ENCODE measurements at places on chromosomes 6 and 20.
A peak's percentile ranks its signal among the peaks of the same experiment; 100 is the strongest.

DNA sequence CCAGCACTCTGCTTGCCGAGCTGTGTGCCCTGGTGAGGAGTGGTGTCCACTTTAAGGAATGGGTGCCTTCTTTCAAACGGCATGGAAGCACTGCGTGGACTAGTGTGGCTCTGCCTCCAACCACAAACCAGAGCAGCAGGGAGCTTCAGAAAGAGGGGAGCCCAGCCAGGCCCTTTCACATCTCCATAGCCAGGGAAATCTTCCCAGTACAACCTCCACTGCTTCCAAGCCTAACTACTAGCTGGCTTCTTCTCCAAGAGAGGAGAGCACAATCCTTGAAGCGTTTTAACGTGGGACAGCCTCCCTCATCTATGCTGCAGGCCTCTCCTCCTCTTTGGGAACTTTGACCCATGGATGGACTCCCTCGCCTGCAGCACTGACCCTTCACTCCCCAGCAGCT lies 26.7 kb downstream of the TNXB start:
- no peak for DNase-seq

GRCh38 chr6:163872335-163872734 lies 457.8 kb downstream of the QKI start:
- DNase-seq: no peak

DNA sequence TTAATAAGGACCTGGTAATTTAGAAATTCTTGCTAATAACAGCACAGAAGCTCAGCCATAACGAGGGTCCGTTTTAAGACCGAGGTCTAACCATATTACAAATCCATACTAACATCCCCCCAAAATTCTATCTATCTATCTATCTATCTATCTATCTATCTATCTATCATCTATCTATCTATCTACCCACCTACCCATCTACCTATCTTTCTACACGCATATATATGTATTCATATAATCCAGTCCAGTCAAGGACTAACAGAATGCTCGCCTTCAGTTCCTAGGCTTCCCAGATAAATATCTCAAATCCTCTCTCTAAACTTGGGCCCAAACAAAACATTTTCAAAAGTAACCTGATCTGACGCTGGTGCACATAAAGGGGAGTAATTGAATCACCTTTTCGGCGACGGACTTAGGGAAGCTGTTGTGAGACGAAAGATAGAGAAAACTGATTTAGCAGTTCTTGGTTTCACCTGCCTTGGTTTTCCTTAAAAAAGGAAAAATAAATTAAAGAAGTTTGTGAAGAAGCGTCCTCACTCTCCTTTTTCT lies 14.5 kb downstream of the HMGN4 start:
- no peak for DNase-seq

- no peak for DNase-seq
Measured at GRCh38 chr6:12848964-12849808, 132.6 kb downstream of the PHACTR1 start.

GRCh38 chr6:168415098-168415992 lies 25.6 kb upstream of the SMOC2 start:
- DNase-seq: no peak

GRCh38 chr6:144416773-144417172 lies 131.6 kb downstream of the UTRN start:
- DNase-seq: no peak

GRCh38 chr6:105192707-105193465 lies 13.1 kb upstream of the POPDC3 start:
- no peak for DNase-seq

DNA sequence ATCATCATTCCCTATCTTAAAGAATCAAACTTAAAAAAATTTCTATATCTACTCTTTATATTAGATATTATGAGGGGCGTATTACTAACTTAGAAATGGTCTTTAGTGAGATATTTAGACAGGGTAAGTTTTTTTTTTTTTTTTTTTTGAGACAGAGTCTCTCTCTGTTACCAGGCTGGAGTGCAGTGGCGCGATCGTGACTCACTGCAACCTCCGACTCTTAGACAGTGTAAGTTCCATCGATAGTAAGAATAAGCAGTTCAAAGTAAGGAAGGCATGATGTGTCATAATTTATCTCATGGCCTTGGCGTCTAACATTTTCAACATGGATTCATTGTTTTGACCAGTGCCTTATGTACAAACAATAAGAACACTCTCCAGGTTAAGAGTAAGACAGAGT lies 72.4 kb downstream of the MLIP start:
- no peak for DNase-seq

DNA sequence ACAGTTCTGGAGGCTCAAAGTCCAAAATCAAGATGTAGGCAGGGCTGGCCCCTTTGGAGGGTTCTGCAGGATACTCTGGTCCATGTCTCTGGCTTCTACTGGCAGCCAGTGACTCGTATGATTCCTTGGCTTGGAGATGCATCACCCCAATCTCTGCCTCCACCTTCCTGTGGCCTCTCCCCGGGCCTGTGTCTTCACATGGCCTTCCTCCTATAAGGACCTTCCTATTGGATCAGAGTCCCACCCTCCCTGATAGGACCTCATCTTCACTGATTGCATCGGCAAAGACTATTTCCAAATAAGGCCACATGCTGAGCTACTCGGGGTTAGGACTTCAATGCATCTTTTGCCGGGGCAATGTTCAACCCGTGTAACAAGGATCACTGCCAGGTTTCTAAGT lies 509.0 kb downstream of the CD83 start:
- no peak for DNase-seq

- peak; percentile 13 for DNase-seq
Measured at GRCh38 chr6:41427642-41428335, 92.4 kb downstream of the NCR2 start.

DNA sequence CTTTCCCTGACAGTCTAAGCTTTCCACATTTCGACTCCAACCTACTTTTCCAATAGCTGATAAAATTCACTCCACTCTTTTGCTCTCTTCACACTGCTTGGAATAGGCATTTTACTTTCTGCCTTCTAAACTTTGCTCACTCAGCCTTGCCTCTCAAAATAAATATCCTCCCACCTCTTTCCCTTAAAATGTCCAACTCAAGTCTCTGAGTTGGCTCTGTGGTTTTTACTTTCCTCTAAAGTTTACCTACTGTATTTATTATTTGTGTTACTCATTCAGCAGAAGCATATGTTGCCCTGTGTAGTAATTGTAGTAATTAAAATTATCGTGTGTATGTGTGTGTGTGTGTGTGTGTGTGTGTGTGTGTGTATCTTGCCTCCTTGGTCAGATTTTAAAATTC lies 20.0 kb upstream of the CDYL start:
- DNase-seq: no peak

GRCh38 chr6:7806711-7807110 lies 80.8 kb downstream of the BMP6 start:
- DNase-seq: no peak

- DNase-seq: no peak
Measured at GRCh38 chr20:62357681-62358080, 9.4 kb downstream of the LAMA5 start.

DNA sequence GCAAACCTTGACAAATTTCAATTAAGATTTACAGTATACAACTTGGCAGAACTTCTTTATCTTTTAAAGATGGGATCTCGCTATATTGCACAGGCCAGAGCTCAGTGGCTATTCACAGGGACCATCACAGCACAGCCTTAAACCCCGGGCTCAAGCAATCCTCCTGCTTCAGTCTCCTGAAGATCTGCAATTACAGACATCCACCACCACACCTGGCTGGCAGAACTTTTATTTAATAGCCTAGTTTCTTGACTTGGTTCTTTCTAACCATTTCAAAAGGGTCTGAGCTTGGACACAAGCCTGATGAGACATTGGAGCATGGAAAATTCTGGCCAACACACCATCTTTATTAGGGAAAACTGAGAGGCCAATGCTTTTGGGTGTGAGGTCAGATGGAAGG lies 151.6 kb upstream of the KCNG1 start:
- no peak for DNase-seq

DNA sequence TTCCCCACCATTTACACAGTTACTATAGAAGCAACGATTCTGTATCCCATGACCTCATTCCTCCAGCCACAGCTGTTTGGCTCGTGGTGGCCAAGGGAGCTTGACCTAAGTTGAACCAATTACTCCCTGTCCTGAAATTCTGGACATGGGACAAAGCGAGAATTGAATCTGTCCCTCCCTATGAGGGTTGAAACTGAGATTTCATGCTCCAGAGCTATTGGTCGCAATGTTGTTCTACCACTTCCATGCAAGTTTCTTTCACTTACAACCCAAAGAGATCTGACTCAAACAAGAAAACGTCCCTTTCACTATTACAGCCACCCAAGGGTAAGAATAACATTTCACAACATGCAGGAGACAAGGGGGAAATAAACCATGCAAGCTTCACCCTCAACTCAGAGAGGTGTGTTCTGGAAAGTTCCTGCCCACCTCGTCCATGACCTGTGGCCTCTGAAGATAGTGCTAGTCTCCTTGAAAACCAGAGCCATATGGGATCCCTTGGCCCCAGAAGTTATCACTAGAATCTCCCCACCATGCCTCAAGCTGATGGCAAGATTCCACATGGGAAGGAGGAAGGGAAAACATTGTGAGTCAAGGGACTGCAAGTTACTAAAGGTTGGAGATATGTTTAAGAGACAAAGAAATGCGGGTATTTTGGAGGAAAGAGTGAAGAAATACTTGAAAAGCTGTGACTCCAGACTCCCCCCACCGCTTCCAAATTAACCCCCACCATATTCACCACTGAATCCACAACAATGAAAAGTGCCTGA lies 74.5 kb upstream of the SRSF6 start:
- DNase-seq: no peak

DNA sequence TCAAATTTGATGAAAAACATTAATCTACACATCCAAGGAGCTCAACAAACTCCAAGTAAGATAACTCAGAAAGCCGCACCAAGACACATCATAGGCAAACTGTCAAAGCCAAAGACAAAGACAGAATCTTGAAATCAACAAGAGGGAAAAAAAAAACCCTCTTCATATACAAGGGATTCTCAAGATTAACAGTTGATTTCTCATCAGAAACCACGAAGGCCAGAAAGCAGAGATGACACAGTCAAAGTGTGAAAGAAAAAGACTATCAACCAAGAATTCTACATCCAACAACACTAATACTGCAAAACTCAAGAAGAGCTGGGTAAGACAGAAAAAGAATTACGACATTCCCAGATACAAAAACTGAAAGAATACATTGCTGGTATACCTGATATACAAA lies 73.8 kb downstream of the CDK19 start:
- DNase-seq: no peak

- DNase-seq: no peak
Measured at GRCh38 chr6:132003516-132004178, 52.5 kb upstream of the CCN2 start.

- no peak for DNase-seq
Measured at GRCh38 chr20:51623255-51623654, 80.7 kb upstream of the NFATC2 start.

- no peak for DNase-seq
Measured at GRCh38 chr6:45626087-45626891, 248.6 kb upstream of the SUPT3H start.

GRCh38 chr6:141133836-141134235 lies 998.9 kb upstream of the GJE1 start:
- no peak for DNase-seq

DNA sequence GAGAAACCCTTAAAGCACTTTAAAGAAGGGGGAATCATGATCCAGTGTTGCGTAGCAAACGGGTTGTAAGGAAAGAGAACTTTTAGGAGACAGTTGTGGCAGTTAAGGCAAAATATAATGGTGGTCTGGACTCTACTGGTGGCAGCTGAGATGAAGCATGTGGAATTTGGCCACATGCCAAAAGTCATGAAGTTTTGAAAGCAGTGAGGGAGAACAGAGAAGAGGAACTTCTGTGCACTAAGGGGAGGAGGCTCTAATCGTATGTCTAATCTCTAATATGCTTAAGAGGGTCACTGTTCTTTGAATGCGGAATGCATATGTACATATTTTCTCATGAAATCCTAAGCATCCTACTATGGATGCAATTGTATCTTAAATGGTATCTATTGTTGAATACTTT lies 91.5 kb downstream of the RIMS1 start:
- no peak for DNase-seq

DNA sequence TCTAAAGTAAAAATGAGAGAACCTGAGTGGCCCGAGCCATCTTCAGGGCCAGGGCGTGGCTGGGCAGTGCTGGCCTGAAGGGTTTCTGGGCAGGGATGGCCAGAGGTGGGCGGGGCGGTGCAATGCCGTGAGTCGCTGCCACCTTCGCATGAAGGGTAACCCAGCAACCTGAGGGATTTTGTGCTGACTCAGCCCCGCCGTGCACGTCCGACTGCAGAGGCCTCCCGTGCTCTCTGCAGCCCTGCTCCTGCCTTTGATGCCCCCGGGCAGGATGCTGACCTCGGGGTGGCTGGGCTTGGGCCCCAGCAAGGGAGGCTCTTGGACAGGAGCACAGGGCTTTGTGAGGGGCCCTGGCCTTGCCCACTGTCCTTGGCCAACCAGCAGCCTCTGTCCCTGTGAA lies 81.7 kb upstream of the GATA5 start:
- DNase-seq: no peak

- DNase-seq: no peak
Measured at GRCh38 chr6:8678466-8678865, 243.1 kb upstream of the SLC35B3 start.

DNA sequence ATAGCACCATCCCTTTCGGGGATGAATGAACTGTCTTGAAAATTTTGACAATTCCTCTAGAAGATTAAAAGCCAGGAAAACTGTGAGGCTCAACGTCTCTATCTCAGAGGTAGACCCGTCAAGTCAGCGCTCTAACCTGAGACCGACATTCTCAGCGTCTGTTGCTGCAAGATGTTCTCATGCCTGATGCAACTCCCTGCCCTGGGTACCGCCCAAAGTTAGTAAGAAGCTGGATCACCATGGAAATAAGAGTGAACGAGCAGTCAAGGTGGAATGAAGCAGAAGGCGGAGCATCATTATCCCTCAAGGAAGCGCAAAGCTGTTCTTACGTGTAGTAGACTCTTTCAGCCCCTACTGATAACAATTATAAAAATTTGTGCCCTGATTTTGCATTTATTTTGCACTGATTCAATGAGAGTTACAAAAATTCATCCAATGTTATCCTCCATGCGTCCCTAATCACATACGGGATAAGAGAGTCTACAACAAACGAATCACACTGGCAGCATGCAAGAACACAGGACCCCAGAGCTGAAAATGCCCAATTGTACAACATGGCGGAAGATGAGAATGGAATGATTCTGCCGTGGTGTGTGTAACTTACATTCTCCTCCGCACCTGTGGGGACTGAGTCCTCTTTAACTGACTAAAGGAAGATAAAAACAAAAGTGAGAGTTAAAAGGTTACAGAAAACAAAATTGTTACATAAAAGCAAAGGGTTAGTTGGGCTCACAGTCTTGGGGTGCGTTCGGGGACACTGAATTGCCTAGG lies 95.4 kb downstream of the BCAS1 start:
- no peak for DNase-seq

GRCh38 chr20:3135507-3136070 lies 24.1 kb downstream of the FASTKD5 start:
- no peak for DNase-seq

DNA sequence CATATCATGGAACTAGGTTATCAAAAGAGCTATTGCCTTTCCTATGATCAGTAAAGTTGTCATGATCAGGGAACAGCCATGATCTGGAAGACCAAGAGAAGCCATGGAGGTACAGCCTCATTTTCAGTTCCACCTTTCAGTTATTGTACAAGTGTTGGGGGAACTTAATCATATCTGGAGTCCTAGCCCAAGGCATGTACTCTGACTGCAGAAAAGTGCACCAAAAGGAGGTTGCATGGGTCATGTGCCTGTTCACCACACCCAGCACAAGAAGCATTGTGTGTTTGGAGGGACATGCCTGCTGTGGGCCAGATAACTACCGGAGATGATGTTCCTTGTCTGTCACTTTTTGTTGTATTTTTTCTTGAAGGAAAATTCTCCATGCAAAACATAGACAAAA lies 185.8 kb upstream of the MAN1A1 start:
- no peak for DNase-seq

- DNase-seq: no peak
Measured at GRCh38 chr6:87705070-87705691, 3.1 kb upstream of the AKIRIN2 start.

Measured in stimulated activated CD8-positive, alpha-beta memory T cell treated with anti-CD3 and anti-CD28 coated beads, Interleukin-4, amount 100 ng/mL, for 4 hours (primary cell).